SK-N-SH (cell line): ENCODE measurements at places on chromosomes 2 and 18.

DNA sequence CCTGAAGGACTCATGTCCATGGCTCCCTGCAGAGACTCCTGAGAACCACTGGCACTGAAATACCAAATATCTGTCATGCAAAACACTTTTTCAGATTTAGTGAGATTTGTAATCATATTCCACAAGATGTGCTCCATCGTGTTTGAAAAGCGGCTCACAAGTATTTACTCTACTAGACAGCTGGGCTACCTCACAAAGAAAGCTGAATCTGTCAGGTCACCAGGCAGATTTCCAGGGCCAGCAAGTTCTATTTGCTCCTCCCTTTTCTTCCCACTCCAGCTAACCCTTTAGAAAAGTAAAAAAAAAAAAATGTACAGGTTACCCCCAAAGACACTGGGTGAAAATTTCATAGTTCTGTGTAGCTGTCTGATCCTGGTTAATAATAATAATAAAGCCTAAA is 22.9 kb downstream of the WIPF1 start:
- DNase-seq = no peak

- no peak for DNase-seq
These were observed 145.3 kb upstream of the ALKAL2 start for GRCh38 chr2:433216-433615.

GRCh38 chr2:190215620-190216019 is 104.0 kb downstream of the HIBCH start:
- peak; percentile 3 for DNase-seq

DNA sequence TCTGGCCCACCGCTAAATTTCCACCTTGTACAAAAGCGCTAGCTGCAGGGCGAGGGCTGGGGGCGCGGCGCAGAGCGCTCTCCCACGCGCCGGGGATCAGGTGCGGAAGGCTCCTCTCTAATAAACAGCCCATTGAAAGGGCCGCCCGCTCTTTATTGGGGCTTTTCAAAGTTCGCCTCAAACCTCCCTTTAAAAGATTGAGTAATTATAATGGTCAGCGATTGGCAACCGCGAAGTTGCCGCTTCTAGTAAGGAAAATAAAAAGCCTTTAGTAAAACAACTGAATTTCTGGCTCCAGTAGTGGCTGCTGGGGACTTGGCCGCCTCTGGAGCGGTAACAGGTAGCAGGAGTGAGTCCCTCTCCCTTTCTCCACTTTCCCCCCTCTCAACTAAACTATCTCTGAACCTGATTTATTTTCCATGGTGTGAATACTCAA is 755 bp downstream of the NEUROD1 start:
- DNase-seq = no peak
